Stimulated activated CD4-positive, alpha-beta T cell treated with anti-CD3 and anti-CD28 coated beads, Interleukin-12 subunit alpha, Interleukin-12 subunit beta, amount 100 ng/mL, for 24 hours (primary cell): ENCODE measurements at places on chromosomes 6 and 20.

DNA sequence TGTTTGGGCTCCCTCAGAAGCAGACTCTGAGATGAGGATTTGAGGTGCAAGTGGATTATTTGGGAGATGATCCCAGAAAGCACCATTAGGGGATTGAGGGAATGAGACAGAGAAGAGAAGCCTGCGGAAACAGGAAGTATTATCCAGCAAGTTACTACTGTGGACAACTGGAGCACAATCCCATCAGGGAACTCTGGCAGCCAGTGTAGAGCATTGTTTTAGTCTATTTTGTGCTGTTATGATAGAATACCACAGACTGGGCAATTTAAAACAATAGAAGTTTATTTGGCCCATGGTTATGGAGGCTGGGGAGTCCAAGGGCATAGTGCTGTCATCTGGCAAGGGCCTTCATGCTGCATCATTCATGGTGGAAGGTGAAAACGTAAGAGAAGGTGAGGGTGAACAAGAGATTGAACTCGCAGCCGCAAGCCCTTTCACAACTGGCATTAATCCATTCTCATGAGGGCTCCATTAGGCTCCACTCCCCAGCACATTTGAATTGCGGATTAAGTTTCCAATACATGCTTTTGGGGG, 43.5 kb upstream of the SLC9A8 start:
- no peak for DNase-seq

GRCh38 chr6:1610497-1611321, 994 bp downstream of the FOXC1 start:
- DNase-seq: no peak

GRCh38 chr6:143166247-143166695, 105.6 kb downstream of the AIG1 start:
- no peak for DNase-seq

- DNase-seq: no peak
Measured at GRCh38 chr20:38340693-38341092, 5.6 kb upstream of the LBP start.

DNA sequence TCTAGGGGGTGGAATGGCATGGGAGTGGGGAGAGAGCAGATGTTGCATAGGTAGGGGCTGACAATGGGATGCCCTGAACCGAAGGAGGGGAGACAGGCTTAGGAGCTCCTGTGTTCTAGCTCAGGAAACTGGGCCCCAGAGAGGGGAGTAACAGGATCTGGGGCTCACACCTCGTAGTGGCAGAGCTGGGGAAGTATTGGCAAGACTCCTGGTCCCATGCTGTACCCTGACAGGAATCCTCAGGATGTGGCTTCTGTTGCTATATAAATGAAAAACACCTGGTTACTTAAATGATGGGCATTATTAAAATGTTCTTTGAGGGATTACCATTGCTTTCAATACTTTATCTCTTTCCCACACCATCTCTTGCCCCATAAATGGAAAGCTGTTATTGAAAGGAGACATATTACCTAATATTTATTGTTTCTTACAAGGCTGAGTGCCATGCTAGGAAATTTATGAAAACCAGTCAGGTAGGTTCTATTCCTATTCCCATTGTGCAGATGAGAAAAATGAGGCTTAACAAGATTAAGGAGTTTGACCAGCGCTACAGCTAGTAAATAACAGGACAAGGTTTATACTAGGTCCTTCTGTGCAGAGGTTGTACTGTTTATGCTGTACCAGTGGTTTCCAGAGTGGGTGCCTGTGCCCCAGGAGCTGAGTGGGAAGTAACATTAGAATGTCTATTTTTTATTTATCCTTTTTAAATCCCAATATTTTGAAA, 35.3 kb upstream of the TCP11 start:
- DNase-seq: no peak

GRCh38 chr6:108635505-108636226, 74.9 kb downstream of the FOXO3 start:
- no peak for DNase-seq

DNA sequence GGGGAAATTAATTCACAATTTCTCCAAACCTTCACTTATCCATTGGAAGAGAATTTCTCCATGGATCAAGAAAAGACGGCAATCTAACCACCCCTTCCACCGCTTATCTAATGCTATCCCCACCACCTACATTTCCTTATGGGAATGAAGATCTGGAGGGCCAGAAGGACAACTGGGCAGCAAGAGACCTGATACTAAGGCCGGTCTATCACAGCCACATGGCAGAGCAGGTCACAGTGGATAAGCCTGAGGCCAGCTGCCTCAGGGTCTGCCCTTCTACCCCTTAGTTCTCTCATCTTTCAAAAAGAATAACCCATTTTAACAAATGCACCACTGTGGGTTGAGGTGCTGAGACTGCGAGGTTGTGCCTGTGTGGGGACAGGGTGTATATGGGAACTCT, 37.1 kb downstream of the MAN1A1 start:
- DNase-seq: no peak

DNA sequence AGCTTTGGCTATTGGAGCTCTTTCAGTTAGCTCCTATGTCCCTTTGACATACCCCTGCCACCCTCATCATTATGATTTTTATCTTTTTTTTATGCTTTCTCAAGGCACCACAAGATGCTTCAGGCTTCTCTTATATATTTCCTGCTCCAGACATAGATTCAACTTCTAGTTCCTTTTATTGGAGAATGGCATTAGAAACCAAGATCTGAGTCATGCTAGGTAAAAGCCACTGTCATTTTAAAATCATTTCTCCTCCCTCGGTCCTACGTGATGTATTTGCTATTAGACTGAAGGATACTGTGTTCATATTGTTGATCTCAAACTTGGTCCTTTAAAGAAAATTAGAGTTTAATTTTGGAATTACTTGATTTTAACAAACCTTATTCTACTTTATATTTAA, 8.3 kb downstream of the TENT5A start:
- DNase-seq: no peak

GRCh38 chr6:74410630-74411029, 714.6 kb downstream of the CD109 start:
- no peak for DNase-seq

DNA sequence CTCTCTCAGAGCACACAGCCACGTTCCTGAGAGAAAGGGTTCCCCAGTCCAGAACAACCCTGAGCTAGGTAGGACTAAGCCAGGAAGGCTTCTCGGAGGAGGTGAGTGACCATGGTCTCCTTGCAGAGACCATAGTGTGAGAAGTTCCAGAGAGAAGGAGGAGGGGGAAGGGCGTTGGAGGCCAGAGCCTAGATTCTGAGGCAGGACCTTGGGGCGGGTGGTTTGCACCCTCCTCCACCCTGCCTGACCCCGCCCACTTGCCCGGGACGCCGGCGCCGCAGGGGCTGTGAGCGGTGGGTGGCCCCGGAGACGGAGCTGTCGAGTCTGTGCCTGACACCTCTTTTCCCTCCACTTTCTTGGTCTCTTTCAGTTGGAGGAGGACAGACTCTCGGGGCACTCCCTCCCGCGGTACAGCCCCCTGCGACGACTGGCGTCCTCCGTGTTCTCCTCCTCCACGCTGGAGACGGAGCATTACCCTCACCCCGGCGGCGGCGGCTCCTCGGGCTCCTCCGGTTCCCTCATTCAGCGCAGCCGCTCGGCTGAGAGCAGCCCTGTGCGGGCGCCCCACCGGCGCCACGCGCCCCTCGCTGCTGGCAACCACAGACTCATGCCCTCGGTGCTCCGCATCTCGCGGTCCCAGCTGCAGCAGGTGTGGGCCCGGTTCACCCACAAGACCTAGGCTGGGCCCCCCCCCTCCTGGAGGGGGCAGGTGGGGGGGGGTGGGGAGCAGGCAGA, 26.2 kb downstream of the TTBK1 start:
- DNase-seq: no peak

GRCh38 chr6:2384528-2384927, 139.1 kb upstream of the GMDS start:
- DNase-seq: no peak

GRCh38 chr20:37362231-37362792, 16.4 kb downstream of the SRC start:
- no peak for DNase-seq

- peak; percentile 57 for DNase-seq
Measured at GRCh38 chr6:16322666-16323312, 84.4 kb downstream of the GMPR start.

DNA sequence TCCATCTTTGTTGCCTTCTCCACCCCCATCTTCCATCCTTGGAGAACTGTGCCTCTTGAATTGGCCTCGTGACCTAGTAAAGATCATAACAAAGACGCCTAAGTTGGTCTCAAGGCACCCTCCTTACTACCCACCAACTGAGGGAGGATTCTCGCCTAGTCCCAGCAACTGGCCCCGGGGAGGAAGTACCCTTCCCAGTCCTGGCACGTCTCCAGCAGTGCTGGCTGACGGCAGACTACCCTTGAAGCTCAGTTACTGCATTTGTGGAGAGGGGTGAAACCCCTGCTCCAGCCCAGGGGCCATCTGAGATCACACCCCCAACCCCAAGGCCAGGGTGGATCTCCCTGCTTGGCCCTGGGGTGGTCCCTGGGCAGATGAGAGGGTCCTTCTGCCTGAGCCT, 2.1 kb upstream of the OSBPL2 start:
- DNase-seq: no peak

GRCh38 chr6:26254724-26255123, 110.3 kb upstream of the BTN3A2 start:
- DNase-seq: no peak

DNA sequence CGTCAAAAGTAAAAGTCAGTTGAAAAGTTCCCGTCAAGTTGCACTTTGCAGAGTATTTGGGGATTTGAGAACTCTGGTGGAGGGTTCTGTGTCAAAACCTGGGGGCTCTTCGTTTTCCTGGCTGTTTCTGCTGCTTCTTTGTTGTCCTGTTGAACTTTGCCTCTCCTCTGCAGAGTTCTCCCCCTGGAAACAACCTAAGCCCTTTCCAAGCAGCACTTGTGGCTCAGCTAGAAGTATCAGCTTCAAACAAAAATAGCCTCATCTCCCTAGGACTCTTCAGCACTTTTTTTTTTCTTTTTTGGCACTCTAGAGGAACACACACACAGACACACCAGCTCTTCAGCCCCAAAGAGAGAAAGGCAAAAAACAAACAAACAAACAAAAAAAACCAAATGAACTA, at the start of gene TRDN:
TSS of gene TRDN (minus strand) at position 169 of the 400 bp plus-strand sequence. CDS start 175 bp downstream, outside the sequence.
- no peak for DNase-seq

DNA sequence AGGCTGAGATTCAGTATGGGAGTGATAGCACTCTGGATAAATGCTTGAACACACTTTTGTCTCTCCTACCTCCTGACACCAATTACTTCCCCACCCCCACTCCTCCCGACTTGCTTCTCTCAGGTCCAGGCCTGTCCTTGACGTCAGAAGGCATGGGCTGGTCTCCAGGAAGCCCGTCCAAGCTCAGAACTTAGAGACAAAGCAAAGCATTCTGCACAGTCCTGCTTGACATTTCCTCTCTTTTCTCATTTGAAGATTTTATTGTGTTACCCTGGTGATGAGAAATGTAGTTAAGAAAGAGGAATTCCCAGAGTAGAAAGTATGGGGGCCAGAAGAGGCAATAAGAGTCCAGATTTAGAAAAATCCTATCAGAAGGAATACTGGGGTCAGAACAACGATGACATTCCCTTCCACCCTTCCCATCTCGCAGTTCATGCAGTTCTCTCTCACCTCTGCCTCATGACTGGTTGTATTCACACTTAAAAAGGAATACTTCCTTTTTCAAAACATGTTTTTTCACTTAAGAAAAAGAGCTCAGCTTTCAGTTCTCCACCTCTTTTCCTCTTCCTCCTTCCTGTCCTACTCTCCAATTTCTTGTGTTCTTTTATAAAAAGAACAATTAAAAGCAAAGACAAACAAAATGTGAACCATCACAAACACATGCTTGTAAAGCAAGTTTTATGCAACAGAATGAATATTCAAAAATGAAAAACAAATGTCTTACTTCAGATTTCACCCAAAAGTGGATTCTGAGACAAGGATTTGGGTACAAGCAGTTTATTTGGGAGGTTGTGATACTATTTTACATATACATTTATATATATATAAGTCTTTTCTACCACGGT, 18.5 kb upstream of the FAM184A start:
- no peak for DNase-seq

DNA sequence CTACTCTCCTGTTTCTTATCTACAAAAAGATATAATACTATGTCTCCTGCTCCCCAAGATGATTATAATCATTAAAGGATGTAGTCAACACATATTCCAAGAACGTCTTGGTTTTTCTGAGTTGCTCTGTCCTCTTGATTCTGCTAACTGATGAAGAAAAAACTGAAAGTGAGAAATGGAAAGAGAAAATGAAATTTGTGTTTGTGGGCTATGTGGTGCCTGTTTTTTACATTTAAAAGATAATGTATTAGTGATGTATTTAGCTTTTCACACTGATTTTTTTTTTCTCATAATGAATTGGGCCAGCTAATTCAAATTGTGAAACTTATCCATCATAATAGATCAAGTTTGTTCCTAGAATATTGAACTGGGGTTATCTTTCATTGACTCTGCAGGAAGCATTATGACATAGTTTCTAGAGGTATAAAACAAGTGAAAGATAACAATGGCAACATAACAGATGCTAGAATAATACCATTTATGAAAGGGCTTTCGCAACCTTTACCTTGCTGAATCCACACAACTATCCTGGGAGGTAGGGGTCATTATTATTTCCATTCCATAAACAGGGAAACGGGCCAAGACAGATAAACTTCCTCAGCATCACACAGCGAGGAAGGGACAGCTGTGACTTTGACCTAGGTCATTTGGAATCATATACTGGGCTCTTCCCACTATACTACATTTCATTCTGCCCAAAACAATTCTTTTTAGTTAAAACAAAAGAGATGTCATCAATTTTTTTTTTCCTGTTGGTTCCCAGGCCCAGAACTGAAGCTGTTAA, 336.7 kb downstream of the GJA1 start:
- no peak for DNase-seq

GRCh38 chr20:23118144-23118543, 32.0 kb upstream of the CD93 start:
- no peak for DNase-seq

- DNase-seq: no peak
Measured at GRCh38 chr6:161366301-161366923, 92.6 kb upstream of the AGPAT4 start.

DNA sequence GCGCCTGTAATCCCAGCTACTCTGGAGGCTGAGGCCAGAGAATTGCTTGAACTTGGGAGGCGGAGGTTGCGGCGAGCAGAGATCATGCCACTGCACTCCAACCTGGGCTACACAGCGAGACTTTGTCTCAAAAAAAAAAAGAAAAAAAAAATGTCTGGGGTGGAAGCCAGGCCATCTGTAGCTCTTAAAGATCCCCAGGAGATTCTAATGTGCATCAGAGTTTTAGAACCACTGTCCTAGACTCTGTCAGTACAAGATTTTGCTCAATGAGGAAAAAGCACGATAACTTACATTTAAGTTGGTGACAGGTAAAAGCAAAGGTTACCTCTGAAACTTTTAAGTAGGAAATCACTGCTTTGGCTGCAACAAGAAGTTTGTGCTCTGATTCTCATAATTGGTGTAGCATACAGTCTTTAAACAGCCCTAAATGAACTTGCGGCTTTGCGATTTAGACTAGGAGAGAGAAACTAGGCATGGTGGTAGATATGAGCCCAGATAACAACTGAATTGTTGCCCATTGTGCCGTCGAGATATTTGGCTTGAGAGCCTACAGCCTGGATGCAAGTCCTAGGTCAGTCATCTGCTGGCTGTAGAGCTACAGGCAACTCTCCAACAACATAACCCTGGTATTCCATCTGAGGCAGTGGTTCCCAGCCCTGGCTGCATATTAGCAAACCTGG, 67.2 kb downstream of the BACH2 start:
- no peak for DNase-seq

GRCh38 chr6:42025845-42026243, 24.5 kb upstream of the TAF8 start:
- DNase-seq: no peak

GRCh38 chr6:154650351-154650750, 82.9 kb upstream of the SCAF8 start:
- DNase-seq: no peak
